ENCODE measurements at places on chromosomes 1 and 21. TPM values are rescaled to one million over a fixed set of nuclear protein-coding genes. Genes with fewer than 3 reads are reported as not detected.
A peak's percentile ranks its signal among the peaks of the same experiment; 100 is the strongest.

The ATF6 gene
- 19.9 TPM for total RNA-seq

DNA sequence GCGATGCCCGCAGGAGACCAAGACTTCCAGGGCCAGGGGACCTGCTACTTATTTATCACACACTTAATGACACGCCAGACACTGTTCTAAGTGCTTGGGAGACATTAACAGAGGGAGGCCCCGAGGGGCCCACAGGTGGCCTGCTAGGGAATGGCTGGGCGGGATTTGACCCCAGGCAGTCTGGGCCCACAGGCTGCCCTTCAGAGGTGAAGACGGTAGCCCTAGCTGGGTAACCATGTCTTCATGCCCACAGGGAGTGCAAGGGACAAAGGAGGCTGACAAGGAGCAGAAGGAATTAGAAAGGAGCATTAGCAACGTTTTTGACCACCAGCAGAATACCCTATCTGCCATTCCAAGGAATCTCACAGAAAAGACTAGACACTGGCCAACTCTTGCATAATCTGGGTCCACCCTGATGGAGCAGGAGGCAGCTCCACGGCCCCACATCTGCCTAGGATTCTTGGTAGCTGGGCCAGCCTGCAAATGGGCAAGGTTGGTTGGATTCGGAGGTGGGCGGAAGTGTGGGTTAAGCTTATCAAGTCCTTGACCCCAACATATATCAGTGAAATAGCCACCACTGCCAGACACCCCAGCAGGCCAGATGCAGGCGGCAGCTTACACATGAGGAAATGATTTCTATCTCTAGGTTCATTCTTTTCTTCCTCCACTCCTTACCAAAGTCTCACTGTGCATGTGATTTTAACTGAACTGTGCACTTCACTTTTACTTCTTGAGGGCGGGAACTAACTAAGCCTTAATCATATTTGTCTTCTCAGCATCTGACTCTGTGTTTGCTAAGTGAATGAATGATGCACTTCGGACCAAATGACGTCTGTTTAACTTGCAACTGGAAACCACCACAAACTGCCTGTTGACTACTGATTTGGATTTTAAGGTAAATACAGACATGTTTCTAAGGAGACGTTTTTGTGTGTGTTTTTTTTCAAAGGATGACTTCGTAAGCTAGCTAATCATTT lies 3.4 kb upstream of the ETS2 start:
- no peak for DNase-seq

- no peak for DNase-seq
Observed at GRCh38 chr1:110218739-110219138, 8.6 kb downstream of the KCNC4 start.

DNA sequence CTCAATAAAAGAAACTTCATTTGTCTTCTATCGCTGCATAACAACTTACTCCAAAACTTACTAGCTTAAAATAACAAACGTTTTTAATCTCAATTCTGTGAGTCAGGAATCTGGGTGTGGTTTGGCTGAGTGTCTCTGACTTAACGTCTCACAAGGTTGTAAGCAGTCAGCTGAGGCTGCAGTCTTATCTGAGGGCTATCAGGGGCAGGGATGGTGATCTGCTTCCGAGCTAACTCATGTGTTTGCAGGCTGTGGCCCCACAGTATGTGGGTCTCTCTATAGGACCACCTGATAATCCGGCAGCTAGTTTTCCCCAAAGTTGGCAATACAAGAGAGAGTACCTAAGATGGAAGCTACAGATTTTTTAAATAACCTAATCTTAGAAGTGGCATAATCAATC lies 234.2 kb upstream of the FGGY start:
- peak; percentile 83 for DNase-seq

DNA sequence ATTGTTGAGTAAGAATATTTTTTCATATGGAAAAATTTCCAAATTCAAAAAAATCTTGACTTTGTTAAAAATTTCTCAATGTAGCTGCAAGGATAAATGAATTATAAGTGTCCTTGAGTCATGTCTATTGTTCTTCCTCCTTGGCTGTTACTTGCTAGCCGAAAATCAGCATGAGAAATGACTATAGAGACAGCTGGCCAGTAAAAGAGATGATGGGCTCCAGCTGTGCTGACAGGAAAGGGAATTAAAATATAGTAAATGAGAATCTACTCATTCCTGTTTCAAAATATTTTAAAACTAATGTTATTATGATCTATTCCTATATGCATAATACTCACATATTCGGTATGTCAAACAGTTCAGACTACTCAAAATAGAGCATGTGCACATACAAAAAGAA lies 1292.6 kb downstream of the BRINP3 start:
- no peak for DNase-seq

The SDE2 gene
- 14.0 TPM for total RNA-seq

The GNL2 gene
- total RNA-seq, result 76.7 TPM

The STUM gene
- total RNA-seq, result not detected

GRCh38 chr1:17881761-17882160 lies 126.6 kb downstream of the ACTL8 start:
- no peak for DNase-seq

The LCE1D gene
- not detected for total RNA-seq

The TMEM51 gene
- 23.4 TPM for total RNA-seq

The TLR5 gene
- 0.20 TPM for total RNA-seq

DNA sequence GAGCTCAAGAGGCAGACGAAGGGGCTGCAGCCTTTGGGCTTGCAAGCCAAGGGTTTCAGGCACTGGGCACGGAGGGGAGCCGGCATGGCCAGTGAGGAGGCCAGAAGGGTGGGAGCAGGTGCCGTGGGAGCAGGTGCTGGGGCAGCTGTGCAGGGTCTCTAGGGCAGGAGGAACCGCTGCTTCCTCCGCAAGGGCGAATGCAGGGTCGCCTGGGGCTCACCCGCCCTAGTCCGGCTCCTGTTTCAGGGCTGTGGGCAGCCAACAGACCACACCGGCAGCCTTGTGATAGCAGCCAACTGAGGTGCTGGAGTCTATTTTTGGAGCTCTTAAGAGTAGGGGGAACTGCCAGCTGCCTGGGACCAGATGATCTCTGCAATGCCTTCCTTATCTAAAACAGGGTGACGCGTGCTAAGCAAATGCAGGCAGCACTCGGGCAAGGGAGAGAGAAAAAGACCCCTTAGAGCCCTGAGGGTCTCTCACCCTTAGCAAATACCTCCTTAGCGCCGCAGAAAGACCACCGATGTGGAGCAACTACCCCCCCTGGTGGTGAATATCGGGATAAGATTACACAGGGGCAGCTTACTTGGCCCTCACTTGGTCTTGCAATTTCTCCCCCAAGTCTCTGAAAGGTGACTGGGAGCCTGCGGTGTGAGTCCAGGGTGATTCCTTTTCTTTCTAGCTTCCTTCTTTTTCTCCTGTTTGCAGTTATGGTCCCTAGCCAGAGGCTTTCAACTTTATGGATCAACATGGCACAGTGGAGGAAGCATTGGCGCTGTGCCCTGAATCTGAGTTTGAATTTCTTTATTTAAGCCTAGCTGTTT lies 20.7 kb upstream of the MAPKAPK2 start:
- DNase-seq, result peak; percentile 50

DNA sequence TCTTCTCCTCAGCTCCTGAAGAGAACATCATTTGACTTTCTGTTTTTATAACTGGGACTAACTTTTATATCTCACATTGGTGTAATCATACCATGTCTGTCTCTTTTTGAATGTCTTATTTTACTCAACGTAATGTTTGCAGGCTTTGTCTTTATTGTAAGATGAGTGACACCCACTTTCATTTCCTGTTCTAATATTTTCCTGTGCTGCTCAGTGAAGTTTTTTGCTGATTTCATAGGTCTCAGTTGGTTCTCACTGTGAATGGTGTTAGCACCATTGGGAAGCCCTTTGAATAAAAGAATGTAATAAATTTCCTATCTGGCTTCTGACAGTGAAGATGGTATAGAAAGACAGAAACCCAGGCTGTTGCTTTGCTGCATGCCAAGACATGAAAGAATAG lies 84.0 kb downstream of the RAVER2 start:
- no peak for DNase-seq

DNA sequence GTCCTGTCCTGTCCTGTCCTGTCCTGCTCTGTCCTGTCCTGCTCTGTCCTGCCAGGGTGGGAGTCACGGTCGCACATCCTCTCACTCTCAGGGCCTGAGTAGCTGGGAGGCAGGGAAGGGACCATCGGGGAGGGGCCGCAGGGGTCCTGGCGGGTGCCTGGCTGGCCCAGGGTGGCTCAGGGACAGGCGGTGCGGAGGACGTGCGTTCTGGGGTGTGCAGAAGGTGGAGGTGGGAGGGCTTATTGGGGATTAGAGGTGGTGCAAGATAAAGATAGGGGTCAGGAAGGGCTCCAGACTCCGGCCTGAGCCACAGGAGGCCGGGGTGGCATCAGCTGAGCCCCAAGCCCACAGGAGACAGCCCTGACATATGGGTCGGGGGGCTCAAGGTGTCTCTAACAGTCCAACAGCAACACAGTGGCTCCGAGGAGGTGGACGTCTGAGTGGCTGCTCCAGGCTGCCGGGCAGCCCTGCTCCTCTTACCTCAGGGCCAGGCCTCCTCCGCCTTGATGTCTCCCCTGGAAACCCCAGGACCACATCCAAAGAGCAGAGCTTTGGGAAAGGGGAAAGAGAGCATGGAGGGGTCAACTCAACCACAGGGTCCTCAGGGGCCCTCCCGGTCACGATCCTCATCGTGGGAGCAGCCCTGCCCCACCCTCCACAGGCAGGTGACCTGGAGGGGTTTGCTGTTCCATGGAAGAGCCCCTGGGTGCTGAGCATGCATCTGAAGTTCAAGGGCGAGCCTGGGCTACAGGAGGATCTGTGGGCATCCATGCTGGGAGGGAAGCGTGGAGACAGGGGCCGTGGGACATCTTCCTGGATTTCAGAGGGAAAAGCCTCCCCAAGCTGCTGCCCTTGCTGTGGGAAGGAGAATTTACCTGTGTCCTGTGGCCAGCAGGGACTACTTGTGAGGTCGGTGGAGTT lies 39.6 kb upstream of the ADARB1 start:
- DNase-seq, result no peak

- DNase-seq, result no peak
Observed at GRCh38 chr1:156083800-156084790, 1.8 kb upstream of the MEX3A start.

GRCh38 chr1:53284224-53285020 lies 43.4 kb downstream of the LRP8 start:
- no peak for DNase-seq

The KCNJ15 gene
- total RNA-seq, result 18.9 TPM

DNA sequence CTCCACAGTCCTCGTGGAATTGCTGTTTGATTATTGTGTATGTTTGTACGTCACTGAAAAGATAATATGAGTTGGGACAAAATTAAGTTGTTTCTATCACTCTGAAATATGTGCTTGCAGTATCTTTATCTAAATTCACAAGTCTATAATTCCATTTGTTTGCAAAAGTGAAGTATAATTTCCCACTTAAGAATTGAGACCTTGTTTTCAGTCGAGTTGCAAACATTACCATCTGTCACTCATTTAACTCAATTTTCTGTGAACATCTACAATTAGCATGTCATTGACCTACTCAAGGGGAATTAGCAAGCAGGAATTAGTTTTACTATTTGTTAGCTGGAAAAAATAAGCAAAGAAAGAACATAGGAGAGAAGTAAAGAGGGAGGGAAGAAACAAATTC lies 195.8 kb downstream of the TPR start:
- DNase-seq, result no peak

- DNase-seq, result no peak
Observed at GRCh38 chr21:28227881-28228635, 764.6 kb downstream of the LTN1 start.

DNA sequence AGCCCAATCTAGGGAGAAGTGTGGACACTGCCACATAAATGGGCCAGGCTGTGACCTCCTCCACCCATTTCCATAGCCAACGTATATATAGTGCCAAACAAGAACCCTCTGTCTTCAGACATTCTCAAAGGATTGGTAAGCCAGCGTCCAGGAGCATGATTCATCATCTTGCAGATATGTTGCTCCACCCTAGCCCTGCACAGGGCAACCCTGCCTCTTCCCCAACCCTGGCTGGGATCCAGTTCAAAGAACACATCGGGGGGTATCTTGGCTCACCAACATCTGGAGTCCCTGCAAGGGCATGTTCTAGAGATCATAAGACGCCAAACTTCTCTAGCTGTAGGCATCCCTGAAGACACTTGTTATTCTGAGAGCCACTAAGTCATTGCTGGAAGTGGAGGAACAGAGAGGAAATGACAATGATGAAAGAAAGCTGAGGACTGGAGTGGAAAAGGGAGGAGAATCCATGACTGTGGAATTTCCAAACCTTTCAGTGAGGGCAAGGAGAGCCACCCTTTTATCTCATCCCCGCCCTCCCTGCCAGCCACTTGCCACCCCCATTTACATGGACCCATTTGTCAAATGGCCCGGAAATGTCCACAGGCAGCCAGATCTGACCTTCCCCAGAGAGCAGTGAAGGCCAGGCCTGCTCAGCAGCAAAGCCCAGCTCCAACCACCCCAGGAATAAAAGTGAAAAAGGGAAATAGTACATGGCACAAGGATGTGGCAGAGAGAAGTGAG lies 144.1 kb upstream of the CTTNBP2NL start:
- DNase-seq, result peak; percentile 77

GRCh38 chr21:34129039-34129891 lies 55.9 kb downstream of the MRPS6 start:
- peak; percentile 87 for DNase-seq

Data from RPMI7951 (cell line).